ENCODE measurements at places on chromosomes 6 and 20.

DNA sequence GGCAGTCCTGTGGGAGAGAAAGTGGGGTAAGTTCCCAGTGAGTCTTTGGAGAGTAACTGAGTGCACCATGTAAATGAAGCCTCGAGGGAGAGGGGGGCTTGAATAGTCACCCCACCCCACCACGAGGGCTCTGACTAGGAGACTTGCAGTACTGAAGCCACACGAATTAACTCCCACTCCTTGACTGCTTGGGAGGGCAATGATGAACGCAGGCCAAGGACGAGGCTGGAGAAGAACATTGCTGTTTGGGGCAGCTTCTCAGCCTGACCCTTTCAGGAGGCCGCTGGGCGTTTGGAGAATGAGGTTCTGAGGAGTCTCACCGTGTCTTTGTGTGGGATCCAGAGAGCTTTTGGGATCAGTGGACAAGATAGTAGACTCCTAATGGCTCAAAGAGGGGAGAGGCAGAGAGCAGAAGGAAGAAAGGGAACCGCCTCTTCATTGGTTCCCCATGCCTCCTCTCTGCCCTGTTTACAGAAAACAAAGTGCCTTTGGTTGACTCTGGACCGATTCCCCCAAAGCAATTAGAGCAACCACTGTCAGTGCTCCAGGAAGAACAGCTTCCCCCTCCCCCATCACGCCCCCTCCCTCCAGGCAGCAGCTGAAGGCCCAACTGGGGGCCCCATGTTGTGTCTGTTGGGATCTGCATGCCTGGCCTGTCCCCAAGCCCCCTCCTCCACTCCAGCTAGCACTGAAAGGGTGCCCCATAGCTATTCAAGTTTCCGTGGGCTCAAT, 41.7 kb upstream of the CDKN1A start:
- no peak for DNase-seq

GRCh38 chr6:167566711-167567141, 241.8 kb downstream of the TTLL2 start:
- DNase-seq, result no peak

- no peak for DNase-seq
Measured at GRCh38 chr6:214428-214827, 77.9 kb upstream of the DUSP22 start.

- no peak for DNase-seq
Measured at GRCh38 chr6:145569140-145569539, 166.2 kb downstream of the EPM2A start.

- no peak for DNase-seq
Measured at GRCh38 chr20:53202777-53203176, 230.6 kb downstream of the TSHZ2 start.

GRCh38 chr6:4889701-4890100, 113.5 kb downstream of the CDYL start:
- DNase-seq, result no peak

DNA sequence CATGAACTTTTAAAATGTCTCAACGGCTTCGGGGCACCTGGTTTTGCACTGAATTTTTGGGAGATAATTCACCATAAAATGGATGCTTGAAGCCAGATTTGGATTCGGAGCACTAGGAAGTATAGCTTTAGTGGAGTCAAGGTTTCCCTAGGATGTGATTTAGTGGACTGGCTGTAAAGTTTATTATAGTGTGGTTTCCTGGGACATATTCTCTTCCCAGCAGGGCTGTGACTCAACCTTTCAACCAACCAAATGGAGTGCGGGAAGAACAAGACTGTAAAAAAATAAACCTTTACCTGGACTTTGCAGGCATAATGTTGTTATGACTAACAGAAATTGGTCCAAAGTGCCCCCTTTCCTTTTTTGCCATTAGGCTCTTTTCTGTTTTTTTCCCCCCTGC, 327.4 kb upstream of the MAN1A1 start:
- no peak for DNase-seq

- no peak for DNase-seq
Measured at GRCh38 chr20:35297740-35298139, 5.5 kb upstream of the FAM83C start.

GRCh38 chr6:169072127-169073042, 181.3 kb downstream of the THBS2 start:
- DNase-seq, result no peak

GRCh38 chr6:131124336-131125071, 10.8 kb upstream of the AKAP7 start:
- no peak for DNase-seq

- no peak for DNase-seq
Measured at GRCh38 chr20:45164906-45165305, 9.8 kb upstream of the PI3 start.
